Stimulated activated CD4-positive, alpha-beta T cell treated with anti-CD3 and anti-CD28 coated beads, Interleukin-4, amount 100 ng/mL, for 1 hour (primary cell): ENCODE measurements at places on chromosomes 5 and 9.

DNA sequence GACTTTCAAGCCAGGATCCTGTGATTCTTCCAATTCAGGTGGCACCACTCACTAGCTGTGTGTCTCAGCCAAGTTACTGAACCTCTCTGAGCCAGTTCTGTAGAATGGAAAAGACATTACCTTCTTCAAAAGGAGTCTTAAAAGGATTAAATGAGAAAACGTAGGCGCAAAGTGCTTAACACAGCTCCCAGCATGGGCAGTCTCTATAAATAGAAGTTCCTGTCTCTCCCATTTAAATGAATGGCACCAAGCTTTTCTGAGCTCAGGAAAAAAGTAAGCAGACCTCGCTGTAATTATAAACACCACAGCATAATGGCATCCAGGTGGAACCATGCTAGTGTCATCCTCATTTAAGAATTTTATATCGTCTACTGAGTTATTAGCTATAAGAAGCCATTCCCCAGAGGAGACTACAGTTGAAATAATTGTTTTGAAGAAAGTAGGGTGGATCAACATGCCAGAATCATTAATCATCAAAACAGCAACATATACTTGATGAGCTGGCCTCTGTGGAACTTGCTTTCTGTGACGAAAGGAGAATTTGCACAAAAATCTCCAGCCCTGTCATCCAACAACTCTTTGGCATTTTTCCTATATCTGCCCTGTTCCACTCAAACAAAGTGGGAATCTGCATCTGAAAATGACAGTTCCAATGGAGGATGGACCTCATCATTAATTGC lies 188.9 kb downstream of the SPOCK1 start:
- no peak for DNase-seq

DNA sequence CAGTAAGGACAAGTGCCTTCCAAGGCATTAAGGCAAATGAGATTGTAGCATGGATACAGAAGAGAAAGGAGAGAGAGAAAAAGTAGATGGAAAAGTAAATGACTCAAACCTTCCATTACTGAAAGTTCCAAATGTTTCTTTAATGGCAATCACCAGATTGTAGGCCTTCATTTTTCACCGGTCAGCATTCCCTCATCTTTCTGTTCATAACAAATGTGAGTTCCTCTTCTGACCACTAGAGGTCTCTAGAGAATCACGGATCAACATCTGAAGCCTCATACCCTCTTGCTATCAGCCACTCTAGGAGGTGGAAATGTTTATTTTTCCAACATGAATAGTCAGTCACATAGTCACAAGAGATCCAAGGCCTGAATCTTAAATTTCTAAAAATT lies 73.6 kb upstream of the RPS23 start:
- DNase-seq = no peak

DNA sequence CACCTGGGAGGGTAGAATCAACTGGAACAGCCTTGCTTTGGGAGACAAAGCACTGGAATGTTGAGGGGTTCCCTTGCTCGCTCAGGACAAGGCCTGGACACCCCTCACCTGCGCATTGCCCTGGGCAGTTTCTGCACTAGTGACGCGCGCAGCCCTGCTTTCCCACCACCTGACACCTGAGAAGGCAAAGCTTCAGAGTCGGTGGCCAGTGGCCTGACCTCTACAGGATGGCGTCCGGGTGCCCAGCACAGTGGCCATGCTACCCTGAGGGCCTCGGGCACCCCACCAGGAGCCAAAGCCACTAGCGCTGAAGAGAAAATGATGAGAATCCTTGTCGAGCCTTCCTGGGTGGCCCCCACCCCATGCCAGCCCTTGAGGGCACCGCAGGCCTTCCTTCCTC lies 161.3 kb downstream of the OLFM1 start:
- DNase-seq = no peak

- DNase-seq = no peak
These were observed 225.0 kb downstream of the KCTD16 start for GRCh38 chr5:144395704-144396103.

DNA sequence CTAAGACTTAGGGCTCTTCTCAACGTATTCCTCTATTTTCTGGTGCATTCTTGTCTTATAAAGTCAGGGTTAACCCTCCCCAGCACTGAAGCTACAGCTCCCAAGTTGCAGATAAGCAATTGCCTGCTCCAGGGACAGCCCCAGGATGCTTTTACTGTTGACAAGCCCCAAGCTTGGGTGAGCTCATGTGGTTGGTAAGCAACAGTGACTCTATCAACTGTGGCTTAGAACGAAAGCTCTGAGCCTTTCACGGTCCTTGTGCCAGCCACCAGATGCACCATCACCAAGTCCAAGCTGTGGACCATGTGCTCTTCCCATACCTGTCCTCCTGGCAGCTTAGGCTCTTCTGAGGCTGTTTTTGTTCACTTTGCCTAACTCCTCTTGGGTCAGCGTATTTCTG lies 13.5 kb downstream of the ADRB2 start:
- DNase-seq = no peak

DNA sequence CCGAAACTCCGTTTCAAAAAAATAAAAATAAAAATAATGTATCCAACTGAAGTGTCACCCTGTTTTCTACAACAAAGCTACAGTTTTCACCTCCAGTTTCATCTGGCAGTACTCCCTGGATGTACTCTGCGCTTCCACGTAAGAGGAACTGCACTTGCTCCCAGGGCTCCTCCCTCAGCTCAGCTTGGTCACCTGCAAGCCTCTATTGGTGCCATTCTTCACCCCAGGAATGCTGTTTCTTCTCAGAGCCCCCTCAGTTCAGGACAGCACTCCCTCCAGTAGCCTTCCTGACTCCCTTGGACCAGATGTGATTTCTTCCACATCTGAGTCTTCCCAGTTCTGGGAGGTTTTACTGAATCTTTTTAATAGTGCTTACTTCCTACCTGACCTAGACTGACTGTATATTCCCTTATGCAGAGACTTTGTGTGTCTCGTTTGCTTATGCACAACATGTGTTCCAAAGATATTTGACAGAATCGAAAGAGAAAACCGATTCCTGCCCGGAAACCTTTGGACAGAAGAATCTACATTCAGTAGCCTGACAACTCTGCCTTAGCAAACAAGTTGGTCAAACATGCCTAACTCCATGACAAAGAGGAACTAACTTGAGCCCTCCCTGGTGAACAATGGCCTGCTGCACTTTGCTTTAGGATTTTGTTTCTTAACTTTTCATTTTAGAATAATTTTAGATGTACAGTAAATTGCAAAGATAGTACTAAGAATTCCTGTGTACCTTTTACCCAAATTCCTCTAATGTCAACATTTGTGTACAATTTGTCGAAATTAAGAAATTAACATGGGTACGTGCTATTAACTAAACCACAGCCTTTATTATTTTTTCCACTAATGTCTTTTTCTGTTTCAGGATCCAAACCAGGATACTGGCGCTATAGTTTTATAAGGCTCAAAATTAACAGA lies 814 bp downstream of the CCDC125 start:
- DNase-seq = no peak

DNA sequence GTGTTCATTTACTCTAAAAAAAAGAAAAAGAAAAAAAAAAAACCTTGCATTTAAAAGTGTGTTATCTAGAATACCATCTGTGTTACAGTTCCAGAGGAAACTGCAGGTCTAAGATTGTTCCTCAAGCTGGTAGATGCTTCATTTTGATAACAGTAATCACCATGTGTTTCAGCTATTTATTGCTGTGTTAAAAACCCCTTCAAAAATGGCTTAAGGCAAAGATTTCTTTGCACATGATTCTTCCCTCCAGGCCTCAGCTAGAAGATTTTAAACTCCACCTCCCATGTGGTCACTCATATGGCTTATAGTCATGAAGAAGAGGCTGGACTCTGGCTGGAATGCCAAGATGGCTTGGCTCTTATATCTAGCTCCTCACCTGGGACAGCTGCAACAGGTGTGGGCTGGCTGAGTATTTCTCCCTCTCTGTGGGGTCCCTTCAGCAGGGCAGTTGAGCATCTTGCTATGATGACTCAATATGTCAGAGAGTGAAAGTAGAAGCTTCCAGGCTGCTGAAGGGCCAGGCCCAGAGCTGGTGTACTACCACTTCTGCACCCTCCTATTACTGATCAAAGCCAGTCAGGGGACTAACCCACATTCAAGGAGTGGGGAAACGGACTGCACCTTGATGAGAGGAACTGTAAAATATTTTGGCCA lies 920.4 kb upstream of the DMAC1 start:
- no peak for DNase-seq

GRCh38 chr9:87867391-87867790 lies 15.3 kb upstream of the SPATA31E1 start:
- DNase-seq = no peak

GRCh38 chr9:116124472-116125040 lies 29.0 kb upstream of the PAPPA start:
- DNase-seq = no peak

- no peak for DNase-seq
These were observed 120.1 kb upstream of the CD180 start for GRCh38 chr5:67316695-67317094.

DNA sequence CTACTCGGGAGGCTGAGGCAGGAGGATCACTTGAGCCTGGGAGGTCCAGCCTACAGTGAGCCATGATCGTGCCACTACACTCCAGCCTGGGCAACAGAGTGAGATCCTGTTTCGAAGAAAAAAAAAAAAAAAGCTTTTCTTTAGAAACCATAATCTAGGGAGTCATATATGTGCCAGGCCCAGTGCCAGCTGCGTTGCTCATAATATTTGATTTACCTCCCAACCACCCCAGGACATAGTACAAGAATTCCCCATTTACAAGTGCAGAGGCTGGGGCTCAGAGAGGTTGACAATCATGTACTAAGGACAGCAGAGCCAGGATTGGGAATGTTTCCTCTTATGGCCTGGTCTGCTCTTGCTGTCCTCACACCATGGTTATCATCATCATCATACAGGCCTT lies 25.1 kb upstream of the TRIM14 start:
- no peak for DNase-seq

GRCh38 chr9:115671963-115672305 lies 481.7 kb upstream of the PAPPA start:
- DNase-seq = no peak

DNA sequence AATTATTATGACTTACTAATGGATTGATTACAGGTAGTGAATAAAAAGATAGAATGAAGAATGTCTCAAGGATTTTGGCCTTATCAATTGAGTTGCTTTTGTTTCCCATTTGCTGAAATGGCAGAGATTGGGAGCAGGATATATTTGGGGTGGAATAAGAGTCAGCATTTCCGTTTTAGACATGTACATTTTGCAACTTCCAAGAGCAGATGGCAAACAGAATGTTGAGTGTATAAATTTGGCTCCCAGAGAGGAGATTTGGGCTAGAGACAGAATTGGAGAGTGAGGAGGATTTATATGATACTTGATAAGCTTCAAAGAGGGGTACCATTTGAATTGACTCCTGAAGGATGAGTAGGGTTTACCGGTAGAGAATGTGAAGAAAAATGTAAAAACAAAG lies 437.9 kb upstream of the PAPPA start:
- DNase-seq = no peak

GRCh38 chr9:12065050-12065449 lies 628.1 kb upstream of the TYRP1 start:
- no peak for DNase-seq

DNA sequence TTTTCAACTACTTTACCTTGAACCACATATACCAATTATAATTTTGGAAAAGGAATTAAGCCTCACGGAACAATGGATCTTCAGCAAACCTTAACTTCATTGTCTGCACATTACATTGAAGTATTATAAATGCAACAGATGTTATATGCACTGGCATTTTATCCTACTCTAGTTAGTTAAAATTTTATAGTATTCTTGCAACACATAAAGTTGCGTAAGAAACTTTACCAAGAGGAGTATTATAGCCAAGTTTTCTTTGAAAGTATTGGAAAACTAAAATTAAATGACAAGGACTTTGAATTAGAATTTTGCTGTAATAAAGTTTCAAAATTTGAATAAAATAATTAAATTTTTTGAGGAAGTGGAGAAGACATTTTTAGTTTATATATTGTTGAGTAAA lies 63.4 kb upstream of the SREK1 start:
- DNase-seq = no peak

GRCh38 chr5:37370550-37370863 lies 399 bp downstream of the NUP155 start:
- no peak for DNase-seq

GRCh38 chr9:3431890-3432289 lies 93.9 kb downstream of the RFX3 start:
- no peak for DNase-seq

- DNase-seq = no peak
These were observed 75.0 kb downstream of the PRDM6 start for GRCh38 chr5:123164054-123164453.

GRCh38 chr5:143662020-143662419 lies 149.9 kb upstream of the HMHB1 start:
- no peak for DNase-seq

GRCh38 chr5:169695919-169696490 lies 58.9 kb downstream of the DOCK2 start:
- DNase-seq = no peak

DNA sequence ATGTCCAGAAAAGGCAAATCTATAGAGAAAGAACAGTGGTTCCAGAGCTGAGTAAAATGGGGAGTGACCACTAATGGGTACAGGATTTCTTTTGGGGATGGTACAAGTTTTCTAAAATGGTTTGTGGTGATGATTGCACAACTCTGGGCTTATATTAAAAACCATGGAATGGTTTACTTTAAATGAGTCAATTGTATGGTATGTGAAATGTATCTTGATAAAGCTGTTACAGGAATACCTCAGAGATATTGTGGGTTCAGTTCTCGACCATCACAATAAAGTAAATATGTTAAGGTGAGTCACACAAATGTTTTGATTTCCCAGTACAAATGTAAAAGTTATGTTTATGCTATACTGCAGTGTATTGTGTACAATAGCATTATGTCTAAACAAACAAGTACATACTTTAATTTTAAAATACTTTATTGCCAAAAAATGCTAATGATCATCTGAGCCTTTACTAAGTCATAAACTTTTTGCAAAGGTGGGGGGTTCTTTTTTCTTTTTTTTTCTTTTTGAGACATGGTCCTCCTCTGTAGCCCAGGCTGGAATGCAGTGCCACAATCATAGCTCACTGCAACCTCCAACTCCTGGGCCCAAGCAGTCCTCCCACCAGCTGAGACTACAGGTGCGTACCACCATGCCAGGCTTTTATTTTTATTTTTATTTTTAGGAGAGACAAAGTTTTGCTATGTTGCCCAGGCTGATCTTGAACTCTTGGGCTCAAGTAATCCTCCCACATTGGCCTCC lies 65.9 kb downstream of the SHOC1 start:
- no peak for DNase-seq

DNA sequence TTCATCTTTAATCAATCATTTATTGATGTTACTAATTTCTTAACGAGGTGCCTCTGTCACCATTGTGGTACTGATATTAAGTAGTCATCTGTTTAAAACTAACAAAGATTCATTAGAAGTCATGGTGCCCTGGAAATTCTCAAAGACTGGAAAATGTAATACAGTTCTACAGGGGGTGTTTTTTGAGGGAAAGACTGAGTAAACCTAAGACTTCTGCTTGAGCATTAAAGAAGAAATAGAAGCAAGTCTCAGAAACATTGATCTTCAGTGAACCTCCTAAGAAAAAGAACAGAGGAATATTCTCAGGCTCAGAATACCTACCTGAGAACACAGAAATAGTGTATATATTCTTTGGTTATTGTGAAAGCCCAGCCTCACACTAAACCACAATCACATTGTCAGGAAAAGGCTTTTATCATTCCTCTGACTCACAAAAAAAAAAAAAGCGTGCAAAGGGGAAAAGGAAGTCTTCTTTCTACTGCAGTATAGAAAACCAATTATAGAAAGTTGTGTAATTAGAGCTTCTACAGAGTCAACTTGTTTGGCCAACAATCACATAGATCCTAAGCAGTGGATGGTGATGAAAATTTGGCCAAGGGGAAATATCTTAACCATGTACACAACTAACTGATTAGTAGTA lies 60.8 kb downstream of the HINT1 start:
- no peak for DNase-seq

GRCh38 chr5:143445776-143446175 lies 42.3 kb upstream of the NR3C1 start:
- no peak for DNase-seq
